ENCODE measurements at places on chromosomes 6 and 20.

GRCh38 chr6:30130887-30131862, 4.8 kb upstream of the TRIM40 start:
- DNase-seq = peak; percentile 76

DNA sequence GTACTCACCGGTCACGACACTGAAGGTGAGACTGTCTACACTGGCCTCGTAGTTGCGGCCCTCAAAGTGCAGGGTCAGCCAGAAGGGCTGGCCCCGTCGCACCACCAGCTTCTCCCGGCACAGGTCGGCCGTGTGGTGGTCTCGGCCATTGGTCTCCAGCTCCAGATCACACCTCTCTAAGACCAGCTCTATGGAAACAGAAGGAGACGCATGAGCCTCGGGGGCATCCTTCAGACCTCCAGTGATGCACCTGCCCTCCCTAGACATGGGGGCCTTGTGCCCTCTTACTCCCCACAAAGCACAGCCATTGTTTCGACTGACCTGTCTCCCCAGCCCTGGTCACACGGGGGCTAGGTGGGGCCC, 3.7 kb downstream of the TGM2 start:
- DNase-seq = no peak

DNA sequence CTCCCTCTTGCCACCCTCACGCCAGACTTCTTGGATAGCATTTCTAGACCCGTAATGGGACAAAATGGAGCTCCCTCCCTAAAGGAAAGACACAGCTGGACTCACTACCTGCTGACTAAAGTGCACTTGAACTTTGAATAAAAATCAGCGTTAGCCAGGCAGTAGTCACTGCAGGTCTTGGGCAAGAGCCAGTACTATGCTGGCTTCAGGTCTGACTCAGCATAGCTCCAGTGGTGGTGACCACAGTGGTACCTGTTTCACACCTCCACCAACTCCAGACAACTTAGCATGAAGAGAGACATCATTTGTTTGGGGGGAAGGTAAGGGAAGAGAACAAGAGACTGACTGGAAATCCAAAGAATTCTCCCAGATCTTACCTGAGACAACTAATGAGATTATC, 906.8 kb downstream of the GRIK2 start:
- no peak for DNase-seq

DNA sequence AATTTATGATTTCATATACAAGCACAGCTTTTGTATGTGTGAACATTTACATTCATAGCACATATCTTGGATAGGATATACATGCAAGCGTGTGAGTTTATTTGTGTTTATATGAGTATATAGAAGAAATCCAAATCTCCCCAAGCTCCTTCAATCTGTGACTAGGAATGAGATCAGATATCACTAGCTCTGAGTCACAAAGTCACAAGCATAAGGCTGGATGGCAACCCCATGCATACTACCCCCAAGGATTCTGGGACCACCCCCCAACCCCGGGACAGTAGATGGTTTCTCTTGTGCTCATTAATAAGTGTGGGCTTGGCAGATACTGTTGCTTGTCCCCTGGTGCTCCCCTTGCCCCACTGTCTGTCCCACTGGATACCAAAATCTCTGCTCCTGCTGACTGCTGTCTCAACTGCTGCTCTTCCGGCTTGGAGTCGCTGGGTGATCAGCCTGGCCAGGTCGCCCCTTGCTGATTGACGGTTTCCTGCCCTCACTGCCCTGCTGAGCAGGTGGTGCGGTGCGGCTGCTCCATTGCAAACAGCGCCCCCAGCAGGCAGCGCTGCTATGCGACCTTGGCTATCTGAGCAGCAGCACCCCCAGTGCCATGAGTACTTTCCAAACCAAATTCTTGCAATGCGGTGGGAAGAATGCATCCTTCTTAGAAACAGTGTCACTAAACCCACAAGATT, 279.4 kb downstream of the CD83 start:
- no peak for DNase-seq

GRCh38 chr6:30399390-30400058, 54.6 kb downstream of the RPP21 start:
- no peak for DNase-seq

DNA sequence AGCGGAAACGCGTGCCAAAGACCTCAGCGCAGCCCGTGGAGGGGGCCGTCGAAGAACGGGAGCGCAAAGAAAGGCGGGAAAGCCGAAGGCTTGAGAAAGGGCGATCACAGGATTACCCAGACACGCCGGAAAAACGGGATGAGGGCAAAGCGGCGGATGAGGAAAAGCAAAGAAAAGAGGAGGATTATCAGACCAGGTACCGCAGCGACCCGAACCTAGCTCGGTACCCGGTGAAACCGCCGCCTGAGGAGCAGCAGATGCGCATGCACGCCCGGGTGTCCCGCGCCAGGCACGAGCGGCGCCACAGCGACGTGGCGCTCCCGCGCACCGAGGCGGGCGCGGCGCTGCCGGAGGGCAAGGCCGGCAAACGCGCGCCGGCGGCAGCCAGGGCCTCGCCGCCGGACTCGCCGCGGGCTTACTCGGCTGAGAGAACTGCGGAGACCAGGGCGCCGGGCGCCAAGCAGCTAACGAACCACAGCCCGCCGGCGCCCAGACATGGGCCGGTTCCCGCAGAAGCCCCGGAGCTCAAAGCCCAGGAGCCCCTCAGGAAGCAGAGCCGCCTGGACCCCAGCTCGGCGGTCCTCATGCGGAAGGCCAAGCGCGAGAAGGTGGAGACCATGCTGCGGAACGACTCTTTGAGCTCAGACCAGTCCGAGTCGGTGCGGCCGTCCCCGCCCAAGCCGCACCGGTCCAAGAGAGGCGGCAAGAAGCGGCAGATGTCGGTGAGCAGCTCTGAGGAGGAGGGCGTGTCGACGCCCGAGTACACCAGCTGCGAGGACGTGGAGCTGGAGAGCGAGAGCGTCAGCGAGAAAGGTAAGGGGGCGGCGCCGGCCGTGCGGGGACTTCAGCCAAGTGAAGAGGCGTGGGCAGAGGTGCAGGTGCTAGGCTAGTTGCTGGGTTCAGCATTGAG, 296.2 kb downstream of the RIMS1 start:
- DNase-seq = peak; percentile 70

GRCh38 chr6:41059556-41059955, 6.6 kb downstream of the APOBEC2 start:
- DNase-seq = no peak

DNA sequence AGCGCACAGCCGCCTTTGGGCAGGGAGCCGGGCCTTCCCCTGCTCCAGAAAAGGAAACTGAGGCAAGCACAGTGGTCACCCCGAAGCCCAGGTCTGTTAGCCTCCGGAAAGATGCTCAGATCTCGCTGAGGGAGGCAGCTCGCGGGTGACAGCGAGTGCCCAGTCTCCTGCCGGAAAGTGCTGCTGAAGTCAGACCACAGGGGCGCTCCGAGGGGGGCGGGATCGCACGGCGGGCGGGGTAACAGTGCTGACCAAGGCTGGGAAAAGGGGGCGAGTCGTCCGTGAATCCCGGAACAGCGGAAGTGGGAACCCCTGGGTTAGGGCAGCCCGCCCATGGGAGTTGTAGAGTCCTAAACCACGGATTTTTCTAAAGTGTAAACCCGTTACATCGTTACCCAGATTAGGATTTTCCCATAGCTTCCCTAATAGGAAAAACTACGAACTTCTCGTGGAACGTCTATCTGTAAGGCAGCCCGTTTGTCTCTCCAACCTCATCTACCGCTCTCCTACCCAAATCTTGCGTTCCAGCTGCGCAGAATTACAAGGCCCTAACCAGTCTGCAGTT, 504 bp downstream of the VPS16 start:
- DNase-seq = peak; percentile 43

All from muscle of back (tissue), 13 donors.